ENCODE measurements at places on chromosomes 11 and 22.

DNA sequence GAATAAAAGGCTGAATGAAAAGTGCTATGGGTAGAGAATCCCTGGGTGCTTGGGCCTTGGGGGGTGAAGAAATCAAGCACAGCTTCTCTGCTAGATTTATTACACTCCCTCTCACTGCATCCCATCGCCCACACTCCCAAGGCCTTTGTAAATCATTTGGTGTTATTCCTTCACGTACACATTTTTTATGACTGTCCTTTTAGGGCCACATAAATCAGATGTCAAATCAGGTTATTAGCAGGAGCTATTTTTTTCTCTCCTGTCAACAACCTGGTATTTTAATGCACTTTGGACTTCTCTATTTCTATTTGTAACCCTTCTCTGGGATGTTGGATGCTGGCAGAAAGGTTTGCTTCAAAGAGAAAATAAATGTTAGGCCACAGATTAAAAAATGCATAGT, 408.8 kb downstream of the INSC start:
- DNase-seq = no peak

DNA sequence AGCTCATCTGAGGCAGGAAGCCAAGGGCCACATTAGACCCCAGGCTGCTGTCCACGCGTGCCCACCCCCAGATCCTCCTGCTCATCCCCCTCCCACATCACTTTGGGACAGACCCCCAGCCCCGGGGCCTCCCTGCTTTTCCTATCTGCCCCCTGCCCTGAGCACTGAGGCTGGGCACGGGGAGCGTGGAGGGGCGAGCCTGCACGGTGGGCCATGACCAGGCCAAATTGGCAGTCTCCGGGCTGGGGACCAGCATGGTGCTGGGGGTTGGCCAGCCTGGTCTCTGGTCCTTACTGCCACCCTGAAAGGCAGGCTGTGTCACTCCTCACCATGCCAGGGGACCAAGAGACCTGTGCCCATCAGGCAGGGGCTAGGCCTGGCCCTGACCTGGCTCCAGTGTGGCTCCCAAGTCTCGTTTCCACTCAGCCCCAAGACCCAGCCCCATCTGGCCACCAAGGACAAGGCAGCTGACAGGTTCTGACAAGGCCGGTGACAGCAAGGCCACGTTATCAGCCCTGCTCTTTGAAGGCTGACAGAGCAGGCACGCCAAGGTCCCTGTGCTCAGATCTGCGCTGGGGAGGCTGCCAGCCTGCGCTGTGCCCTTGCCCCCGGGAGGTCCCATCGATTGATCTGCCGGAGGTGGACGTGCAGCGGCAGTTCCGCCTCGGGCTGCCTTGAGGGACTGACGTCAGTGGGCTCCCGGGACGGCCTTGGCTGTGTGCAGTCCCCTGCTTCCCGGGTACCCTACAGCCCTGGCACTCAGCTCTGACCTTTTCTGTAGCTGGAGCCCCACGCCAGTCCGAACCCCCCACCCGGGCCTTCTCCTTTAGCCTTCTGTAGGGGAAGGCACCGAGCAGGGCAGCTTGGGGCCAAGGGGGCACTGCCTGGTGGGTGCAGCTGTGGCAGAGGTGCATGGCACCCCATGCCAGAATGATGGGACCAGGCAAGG, 3.6 kb downstream of the TNNI2 start:
- no peak for DNase-seq

GRCh38 chr11:74950374-74950969, 1.4 kb downstream of the SPCS2 start:
- DNase-seq = no peak

DNA sequence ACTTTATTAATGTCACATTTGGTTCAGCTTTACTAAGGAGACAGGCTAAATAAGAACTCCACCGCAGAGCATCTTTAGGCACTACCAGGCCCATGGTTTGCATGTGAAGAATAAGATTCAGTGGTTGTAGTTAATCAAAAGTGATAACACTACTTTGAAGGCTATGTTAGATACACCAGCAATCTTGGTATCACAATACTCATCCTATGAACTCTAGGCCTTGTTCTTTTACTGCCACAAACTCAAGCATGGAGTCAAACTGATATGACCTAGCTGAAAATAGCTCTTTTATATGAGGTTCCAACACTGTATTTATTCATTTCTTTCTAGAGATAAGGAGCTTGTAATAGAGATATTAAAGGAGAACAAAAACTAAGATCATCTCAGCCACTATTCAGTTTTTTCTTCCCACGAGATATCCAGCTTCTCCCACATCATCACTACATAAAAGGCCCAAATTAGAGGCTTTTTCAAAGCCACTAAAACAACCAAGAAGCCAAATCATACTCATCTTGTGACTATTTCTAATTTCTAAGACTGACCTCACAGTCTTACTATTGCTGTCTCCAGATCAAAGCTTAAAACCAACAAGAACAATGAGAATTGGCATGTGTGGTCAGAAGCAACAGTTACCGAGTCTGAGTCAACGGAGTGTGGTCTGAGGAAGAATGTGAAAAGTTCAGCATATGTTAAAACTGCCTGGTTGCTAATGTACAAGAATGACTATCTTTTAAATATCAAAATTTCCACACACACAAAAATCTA, 25.1 kb upstream of the GUCY1A2 start:
- no peak for DNase-seq

- no peak for DNase-seq
Measured at GRCh38 chr11:41437006-41437490, 22.4 kb downstream of the LRRC4C start.

GRCh38 chr11:16049611-16050010, 306.7 kb downstream of the SOX6 start:
- no peak for DNase-seq

Data from NCI-H1092 (cell line).